ENCODE measurements at places on chromosomes 1 and 21.

GRCh38 chr1:46437723-46438122 lies 43.6 kb downstream of the FAAH start:
- DNase-seq, result no peak

DNA sequence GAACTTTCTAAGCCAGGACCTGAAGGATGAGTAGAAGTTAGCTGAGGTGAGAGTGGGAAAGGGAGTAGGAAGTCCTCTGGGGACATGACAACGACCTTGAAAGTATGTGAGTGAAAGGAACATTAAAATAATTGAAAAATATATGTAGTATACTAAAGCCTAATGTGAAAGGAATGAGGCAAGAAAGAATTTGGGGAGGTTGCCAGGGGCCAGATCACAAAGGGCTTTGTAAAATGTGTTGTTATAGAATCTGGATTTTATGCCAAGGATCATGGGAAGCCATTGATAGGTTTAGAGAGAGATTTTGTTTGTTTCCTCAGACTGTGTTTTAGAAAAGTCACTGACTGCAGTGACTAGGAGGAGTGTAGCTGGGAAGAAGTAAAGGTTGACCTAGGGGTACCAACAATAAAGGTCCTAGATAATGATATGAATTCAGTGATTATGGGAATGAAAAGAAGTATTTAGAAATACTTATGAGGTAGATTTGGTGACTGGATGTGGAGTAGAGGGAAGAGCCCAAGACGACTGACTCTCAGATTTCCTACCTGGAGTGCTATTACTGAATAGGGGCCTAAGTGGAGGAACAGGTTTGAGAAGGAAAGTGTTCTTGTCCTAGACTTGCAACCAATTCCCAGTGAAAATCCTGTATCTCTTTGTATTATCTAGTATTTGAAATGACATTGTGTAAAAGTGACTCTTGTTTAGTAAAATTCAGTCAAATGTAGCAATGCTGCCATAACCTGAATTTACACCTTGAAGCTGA lies 179.8 kb downstream of the PHTF1 start:
- DNase-seq, result no peak

DNA sequence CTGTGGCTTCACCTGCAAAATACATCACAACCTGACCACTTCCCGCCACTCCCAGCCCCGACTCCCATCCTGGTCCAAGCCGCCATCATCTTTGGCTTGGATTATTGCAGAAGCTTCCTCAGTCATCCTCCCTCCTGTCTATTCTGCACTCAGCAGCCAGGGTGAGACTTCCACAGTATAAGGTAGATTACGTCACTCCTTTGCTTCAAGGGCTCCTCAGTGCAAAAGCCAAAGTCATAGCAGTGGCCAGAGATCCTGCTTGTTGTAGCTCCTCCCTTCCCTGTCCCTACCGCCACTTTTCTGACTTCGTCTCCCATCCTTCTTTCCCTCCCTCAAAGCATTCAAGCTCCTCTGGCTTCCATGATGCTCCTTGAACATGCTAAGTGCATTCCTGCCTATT lies 152.8 kb downstream of the GRIK3 start:
- peak; percentile 70 for DNase-seq

- no peak for DNase-seq
Observed at GRCh38 chr1:154557939-154558719, at the start of gene UBE2Q1. Gene UBE2Q1 (minus strand): TSS chr1:154558662. CDS start chr1:154558553, 109 bp downstream.

GRCh38 chr1:221276896-221277409 lies 397.7 kb downstream of the HLX start:
- no peak for DNase-seq

DNA sequence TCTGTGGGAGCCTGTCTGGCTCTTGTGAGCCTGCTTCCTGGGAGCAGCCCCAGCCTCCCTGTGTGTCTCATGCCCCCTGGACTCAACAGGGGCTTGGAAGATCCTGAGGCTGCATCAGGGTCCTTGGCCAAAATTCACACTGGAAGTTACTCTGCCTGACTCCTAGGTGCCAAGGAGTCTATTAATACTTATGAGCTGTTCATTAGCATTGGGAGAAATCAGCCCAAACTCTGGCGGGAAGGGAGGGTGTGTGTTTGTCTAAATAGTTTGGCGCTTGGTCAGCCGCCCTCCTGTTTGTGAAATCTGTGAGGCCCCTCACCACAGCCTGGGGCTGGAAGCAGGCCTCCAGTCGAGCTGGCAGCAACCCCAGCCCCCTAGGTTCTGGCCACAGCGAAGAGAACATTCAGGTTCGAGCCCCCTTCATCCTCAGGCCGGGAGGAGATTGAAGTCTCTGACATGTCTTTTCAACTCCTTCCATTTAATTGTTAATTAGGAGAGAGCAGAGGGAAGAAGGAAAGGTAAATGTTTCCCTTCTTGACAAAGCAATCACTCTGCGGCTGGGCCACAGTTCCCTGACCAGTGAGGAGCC lies 82.1 kb upstream of the F3 start:
- no peak for DNase-seq

DNA sequence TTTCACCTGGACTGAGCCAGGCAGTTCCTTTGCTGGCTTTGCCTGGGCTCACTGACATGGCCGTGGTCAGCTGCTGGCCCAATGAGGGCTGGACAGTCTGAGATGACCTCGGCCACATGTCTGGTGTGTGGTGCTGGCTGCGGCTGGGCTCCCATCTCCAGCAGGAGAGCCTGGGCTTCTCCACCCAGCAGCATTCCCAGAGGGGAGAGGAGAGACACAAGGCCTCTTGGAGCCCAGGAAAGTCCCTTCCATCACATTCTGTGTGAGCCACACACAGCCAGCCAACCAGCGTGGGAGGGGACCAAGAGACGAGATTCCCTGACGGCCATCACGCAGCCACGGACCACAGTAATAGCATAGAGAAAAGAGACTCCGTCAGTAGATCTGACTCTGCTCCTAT lies 21.1 kb upstream of the SUMO3 start:
- DNase-seq, result no peak

GRCh38 chr21:38234395-38235142 lies 22.2 kb upstream of the KCNJ15 start:
- DNase-seq, result peak; percentile 8
